ENCODE measurements at places on chromosomes 6 and 20.

DNA sequence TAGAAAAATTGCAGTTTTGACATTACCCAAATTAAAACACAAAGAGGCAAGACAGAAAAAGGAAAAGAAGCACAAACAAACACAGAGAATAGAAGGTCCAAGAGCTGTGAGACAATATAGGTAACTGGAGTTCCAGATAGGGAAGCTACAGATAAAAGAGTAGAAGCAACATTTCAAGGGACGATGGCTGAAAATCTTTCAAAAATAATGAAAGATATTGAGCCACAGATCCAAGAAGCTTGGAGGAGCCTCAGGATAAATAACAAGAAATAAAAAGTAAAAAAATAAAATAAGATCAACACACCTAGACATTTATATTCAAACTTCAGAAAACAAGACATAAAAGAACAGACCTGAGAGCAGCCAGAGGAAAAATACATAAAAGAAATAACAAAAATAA, 164.9 kb downstream of the FNDC1 start:
- DNase-seq, result no peak

DNA sequence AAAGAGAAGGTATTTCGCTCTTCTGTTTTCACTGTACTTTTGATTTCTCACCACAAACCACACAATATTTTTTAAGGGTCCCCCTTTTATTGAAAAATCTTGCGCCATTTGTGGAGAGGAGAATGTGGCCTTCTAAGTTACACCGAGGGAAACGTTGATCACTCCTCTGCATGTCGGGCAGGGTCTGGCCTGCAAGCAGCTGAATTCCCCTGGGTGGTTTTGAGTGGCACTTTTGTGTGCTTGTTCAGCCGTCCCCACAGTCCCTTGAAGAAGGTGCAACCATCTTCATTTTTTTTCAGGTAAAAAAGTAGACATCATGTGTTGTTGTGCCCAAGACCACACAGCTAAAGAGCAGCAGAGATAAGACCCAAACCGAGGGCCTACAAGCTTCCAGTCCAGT, 6.1 kb downstream of the GPR31 start:
- DNase-seq, result no peak

DNA sequence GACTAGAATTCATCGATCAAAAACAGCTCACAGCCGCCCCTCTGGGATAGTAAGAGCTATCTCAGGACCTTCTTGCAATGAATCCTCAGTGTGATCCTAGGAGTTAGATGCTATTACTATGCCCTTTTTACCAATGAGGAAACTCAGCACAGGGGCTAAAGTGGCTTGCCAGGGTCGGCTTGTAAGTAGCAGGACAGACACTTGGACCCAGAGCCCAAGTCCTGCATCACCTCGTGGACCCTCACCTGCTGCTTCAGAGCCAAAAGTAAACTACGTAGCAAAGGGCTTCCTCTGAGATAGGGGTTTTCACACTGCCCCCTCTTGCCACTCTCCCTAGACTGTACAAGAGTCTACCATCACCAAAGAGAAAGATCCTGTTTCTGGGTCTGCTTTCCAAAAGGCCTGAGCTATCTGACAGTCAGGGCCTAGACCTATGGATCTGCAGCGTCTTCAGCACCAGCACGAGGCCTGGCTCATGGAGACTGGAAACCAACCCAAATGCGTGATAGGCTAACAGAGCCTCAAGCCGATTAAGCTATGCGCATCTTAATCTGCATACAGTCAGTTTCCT, 172.3 kb downstream of the ANKRD60 start:
- DNase-seq, result no peak

DNA sequence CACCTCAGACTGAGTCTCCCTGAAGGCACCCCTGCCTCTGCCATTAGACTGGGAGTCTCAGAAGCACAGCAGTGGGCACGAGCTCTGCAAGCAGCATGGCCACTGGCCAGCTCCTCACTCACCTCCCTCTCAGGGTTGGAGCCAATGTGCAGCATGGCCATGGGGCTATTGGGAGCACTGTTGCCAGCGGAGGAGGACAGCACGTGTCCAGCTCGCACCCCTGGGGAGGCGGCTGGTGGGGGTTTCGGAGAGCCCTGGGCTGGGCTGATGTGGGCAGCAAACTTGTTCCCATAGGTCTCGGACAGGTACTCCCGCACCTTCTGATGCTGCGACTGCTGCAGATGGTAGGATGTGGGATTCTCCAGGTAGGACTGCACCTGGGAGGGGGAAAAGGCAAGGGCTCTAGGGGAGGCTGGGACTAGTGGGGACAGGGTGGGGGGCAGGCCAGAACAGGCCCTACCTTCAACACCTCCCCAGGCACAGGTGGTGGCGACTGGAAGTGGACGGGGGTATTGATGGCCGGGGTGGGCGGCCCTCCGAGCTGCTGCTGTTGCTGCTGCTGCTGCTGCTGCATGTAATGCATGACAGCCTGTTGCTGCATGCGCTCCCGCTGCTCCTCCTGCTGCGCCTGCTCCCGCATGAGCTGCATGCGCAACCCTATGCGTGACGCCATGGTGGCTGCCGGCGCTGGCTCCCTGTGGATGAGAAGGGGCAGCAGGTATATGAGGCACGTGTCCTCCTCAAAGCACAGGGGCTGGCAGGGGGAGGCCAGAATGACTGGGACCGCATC, 44.7 kb downstream of the TFEB start:
- DNase-seq, result no peak

DNA sequence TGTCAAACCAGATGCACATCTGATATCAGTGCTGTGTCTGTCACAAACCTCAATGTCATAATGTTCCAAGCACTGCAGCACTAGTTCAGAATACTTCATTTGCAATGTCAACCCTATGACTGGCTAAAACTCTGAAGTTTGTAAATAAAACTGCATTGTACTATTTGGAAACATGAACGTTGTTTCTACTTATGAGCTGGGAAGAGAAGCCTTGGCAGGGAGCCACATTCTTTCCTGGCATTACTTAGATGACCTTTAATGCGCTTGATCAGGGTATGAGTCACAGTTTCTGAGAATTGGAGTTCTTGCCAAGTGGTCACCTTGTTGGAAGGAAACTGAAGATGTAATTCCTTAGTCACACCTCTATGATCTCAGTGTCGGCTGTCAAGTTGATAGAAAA, 664.8 kb upstream of the MMS22L start:
- no peak for DNase-seq

DNA sequence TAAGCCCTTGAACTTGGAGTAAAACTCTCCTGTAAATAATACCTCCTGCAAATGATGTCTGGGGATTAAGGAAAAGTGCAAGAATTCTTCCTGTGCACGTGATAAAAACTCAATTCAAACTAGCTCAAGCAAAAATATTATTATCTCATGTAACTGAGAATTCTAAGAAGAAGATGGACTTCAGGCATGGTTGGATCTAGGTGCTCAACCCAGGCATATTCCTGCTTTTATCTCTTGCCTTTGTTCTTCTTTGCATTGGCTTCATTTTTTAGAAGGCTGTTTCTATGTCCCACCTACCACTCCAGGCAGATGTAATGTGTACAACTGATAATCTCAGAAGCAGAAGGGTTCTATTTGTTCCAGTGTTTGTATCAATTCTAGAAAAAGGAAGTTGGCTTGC, 95.8 kb downstream of the DACT2 start:
- no peak for DNase-seq

GRCh38 chr6:134853111-134854055, 96.5 kb downstream of the ALDH8A1 start:
- DNase-seq, result no peak

DNA sequence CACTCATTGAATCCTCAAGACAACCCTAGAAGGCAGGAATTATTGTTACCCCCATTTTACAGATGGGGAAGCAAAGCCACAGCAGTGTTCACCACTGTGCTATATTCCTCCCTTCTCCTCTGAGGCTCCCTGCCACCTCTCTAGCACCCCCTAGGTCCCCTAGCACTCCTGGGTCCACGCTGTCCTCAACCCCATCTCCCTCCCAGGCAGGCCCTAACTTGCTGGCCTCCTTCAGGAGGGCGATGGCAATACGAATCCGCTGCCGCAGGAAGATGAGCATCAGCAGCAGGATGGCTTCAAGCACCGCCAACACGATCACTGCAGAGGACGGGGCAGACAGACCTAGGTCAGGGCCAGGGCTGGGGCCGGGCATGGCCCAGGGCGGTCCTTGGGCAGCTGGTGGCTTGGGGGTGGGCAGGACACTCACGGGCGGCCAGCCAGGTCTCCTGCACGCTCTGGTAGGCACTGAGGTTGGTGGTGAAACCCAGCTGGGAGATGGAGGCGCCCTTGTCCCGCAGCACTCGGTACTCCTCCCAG, 7.8 kb upstream of the NEU1 start:
- DNase-seq, result no peak

- no peak for DNase-seq
Measured at GRCh38 chr6:42808492-42809483, 26.9 kb downstream of the BICRAL start.

Data from activated CD4-positive, alpha-beta T cell treated with anti-CD3 and anti-CD28 coated beads, Interleukin-2, amount 50 U/mL, for 48 hours (primary cell).